ENCODE measurements at places on chromosomes 11 and 22.

DNA sequence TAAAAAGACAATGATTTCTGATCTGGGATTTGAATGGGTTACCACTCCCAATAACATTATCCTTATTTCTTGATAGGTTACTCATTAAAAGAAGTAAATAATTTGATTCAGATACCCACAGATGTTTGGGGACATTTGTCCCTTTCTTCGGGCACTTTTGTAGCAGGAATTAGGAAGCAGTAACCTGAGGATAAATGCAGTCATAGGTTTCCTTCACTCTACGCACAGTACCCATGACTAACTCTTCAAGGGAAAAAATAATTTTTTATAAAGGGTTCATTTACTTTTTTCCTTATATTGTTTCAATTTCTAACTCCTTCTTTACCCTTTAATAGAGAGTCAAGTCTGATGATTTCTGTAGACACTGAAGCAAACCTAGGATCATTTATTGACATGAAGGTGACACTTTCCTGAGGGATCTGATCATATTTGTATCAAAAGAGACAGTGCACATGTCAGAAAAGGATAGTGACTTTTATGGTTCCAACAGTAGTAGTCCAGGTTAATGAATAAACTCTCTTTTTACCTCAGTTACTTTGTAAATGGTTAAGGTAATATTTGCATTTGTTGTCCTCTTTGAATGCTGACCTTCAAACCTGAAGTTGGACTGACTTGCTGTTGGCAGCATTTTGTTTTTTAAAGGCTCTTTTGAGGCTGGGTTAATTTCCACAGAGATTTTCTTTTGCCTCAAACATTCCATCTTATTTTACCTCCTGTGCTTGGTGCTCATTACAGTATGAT lies 1072.0 kb downstream of the LRRC4C start:
- no peak for DNase-seq

DNA sequence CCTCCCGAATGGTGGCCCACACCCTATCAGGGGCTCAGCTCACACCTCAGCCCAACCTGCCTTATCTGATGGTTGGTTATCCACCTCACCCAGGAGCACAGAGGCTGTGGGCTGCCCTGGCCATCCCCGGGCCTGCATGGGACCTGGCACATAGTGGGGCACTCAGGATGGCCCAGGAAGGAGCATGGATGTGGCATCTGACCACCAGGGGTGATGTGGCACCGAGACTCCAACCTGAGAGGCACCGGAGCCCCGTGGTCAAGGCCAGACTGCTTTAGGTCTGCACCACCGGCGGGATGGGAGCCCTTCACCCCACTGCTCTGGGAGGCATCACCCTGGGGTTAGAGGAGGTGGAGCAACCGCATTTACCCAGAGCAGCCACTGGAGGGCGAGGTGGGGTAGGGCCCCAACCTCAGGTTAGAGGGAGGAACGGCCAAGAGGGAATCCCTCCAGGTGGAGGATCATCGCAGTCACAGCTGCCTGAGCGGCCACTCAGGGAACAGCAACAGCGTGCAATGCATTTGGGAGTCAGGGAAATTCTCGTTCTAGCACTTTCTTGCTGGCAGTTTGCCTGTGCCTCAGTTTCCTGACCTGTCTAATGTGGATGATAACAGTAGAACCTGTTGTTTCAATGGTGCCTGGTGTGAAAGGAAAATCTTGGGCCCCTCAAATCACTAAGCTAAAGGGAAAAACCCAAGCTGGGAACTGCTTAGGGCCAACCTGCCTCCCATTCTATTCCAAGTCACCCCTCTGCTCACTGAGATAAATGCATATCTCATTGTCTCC lies 52.9 kb upstream of the CARS1 start:
- DNase-seq, result no peak

GRCh38 chr11:64007629-64008282 lies 21.5 kb downstream of the OTUB1 start:
- DNase-seq, result no peak

GRCh38 chr22:37898441-37899181 lies 7.5 kb upstream of the MICALL1 start:
- DNase-seq, result peak; percentile 93

Data from LoVo (cell line).